Thoracic aorta endothelial cell (primary cell): ENCODE measurements at places on chromosomes 6 and 20. TPM values are rescaled to one million over a fixed set of nuclear protein-coding genes. Genes with fewer than 3 reads are reported as not detected.

The KIAA0408 gene
- 0.07 and 0.13 TPM in 2 replicates for total RNA-seq

The LY6G6F gene
- not detected in 2 replicates for total RNA-seq

The TMEM244 gene
- total RNA-seq, result not detected in 2 replicates

The RIMS4 gene
- not detected in 2 replicates for total RNA-seq

The LY6G5C gene
- 1.3 and 1.6 TPM in 2 replicates for total RNA-seq

The AGER gene
- total RNA-seq, result 0.27 and 0.36 TPM in 2 replicates

The EEF1A2 gene
- 1.0 and 2.3 TPM in 2 replicates for total RNA-seq

The LGSN gene
- total RNA-seq, result under 0.01 TPM in 1 of 2 replicates, not detected in the other

The MAP3K7 gene
- 47.2 and 49.1 TPM in 2 replicates for total RNA-seq

The KCNK16 gene
- not detected in 2 replicates for total RNA-seq

The MLN gene
- not detected in 2 replicates for total RNA-seq
